ENCODE measurements at places on chromosomes 12 and 14.

DNA sequence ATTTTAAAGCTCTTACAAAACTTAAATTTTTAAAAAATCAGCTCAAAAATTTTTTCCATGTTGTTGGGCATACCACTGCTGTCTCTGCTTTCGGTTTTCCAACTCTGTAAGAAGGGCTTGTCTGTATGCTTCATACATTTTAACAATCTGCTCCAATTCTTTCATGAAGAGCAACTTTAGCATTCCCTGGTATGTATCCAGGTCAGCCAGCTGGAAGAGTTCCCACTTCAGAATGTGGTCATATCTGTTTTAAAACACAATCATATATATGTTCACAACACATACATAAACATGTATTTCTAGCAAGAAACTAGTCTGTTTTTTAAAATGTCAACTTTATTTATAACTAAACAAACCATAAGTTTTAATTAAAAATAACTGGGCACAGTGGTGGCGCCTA, 33.0 kb downstream of the SAV1 start:
- no peak for DNase-seq

GRCh38 chr14:73958591-73958990, 8.5 kb downstream of the COQ6 start:
- no peak for DNase-seq

DNA sequence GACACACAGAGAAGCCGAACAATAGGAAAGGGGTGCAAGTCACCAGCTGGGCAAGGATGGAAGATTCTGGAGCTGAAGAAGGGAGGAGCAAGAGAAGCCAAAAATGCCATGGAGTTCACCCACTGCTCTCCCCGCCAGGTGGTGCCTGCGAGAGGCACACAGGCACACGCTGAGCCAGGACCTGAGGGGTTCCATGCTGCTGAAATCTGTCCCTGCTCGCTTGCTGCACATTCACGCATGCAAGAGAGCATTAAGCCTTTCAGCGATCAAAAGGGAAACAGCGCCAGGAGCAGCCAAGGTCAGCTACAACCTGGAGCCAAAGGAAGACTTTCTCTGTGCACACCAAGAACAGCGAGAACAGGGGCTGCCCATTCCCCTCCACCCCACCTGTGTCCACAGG, 104.1 kb downstream of the ANO2 start:
- no peak for DNase-seq

DNA sequence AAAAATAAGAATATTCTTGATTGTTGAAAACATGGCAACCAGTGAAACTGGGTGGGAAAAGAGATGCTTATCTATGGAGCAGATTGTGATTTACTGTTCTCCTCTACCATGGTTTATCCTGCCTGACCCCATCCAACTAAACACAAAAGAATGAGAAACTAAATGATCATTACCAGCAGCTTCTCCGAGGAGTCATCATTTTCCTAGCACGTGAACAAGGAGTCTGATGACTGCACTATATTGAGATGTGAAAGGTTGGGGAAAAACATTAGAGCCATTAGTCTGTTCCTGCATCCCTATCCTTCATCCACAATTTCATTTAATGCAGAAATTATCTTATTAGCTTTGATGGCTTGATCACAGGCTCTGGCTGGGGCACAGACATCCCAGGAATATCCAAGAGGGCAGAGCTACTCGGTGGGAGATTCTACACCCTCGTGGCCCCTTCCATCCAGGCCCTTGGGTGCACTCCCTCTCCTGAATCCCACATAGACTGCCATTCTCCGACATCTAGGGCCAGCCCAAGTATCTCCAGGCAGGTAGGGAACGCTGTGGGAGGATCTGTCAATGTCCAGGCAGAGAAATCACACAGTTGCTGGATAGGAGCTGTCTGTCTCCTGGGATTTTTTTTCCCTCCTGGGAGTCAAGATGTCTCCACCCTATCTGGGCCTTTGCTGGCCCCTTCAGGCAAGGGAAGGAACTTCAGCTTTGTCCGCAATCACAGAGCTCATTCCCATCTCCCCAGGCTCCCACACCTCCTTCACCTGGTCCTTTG, 43.3 kb upstream of the DHRS4 start:
- no peak for DNase-seq

DNA sequence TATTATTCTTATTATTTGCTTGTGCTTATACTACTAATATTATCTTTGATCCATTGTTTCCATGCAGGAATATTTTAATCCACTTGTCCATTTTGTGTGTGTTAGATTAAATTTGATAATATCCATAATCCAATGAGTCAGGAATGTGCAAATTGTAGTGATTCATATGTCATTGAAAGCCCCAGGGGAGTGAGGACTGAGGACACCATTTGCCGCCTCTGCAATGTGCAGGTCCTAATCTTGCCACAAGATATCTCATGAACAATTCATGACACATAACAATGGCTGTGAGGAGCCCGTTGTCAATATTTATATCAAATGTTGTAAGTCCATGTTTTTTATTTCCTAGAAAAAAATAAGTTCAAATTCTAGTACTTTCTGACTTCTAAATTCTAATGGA, 250.5 kb downstream of the ZFP36L1 start:
- DNase-seq, result no peak

- no peak for DNase-seq
Measured at GRCh38 chr12:57404966-57405640, 25.7 kb downstream of the R3HDM2 start.

GRCh38 chr14:103137689-103138300, 14.5 kb downstream of the TNFAIP2 start:
- DNase-seq, result no peak

Data from activated CD4-positive, CD25-positive, alpha-beta regulatory T cell (primary cell).